ENCODE measurements at places on chromosomes 16 and 17.

DNA sequence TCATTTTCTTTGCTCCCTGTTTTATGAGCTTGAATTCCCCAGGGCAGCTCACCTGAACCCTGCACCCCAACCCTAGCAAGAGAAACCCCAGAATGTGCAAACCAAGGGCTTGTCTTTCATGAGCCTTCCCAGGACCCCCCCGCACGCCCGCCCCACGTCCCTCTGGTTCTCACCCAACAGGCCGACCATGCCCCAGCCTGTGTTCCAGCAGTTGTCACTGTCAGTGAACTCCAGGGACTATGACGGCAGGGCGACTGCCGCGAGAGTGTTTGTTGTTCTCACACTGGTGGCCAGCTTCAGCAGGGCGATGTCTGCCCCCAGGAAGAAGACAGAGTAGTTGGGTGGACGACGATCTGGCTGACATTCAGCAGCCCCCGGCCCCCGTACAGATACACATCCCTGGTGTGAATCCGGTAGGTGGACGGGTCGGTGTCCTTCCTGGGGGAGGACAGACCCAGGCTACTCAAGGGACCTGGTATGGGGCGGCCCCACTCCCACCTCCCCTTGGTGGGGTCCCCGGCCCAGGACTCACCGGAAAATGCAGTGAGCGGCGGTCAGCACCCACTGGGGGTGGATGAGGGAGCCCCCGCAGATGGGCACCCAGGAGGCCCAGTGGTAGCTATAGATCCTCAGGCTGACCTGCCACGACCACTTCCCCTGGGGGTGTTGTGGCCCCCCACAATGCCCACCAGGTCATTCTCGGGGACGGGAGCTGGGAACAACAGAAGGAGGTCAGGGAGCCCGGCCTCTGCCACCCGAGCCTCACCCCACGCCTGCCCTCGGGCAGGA is 20.1 kb downstream of the TPSD1 start:
- DNase-seq, result no peak

DNA sequence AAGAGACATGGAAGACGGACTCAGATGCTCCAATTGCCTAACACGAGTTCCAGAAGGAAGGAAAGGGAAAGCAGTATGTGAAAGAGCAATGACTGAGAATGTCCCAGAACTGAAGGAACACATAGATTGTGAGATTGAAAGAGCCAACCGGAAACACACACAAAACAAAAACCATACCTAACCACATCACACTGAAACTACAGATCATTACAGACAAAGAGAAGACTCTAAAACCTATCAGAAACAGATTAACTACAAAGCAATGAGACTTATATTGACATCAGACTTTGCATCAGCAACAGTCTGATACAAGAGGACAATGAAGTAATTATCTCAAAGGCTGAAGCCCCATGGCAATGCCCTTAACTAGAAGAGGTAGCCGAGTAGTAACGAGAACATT is 45.6 kb upstream of the CLEC18B start:
- no peak for DNase-seq

GRCh38 chr16:12646098-12646489 is 157.6 kb downstream of the CPPED1 start:
- no peak for DNase-seq

DNA sequence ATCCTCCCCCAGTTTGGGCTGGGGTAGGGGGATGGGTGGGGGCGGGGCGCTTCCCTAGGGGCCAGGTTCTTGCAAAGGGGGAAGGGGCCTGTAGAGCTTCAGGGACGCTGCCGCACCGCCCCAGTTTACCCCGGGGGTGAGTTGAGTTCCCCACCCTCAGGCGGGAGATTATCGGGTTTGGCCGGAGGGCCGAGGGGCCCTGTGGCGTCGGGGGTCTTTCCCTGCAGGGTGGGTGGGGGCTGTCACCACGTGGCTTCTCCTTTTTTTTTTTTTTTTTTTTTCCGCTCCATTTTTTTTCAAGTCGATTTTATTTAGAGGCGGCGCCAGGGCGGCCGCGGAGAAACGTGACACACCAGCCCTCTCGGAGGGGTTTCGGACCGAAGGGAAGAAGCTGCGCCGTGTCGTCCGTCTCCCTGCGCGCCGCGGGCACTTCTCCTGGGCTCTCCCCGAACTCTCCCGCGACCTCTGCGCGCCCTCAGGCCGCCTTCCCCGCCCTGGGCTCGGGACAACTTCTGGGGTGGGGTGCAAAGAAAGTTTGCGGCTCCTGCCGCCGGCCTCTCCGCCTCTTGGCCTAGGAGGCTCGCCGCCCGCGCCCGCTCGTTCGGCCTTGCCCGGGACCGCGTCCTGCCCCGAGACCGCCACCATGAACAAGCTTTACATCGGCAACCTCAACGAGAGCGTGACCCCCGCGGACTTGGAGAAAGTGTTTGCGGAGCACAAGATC is at the start of gene IGF2BP1:
TSS of gene IGF2BP1 (plus strand) at position 283 of the 724 bp plus-strand sequence. CDS start at position 644, 361 bp downstream.
- DNase-seq, result no peak

DNA sequence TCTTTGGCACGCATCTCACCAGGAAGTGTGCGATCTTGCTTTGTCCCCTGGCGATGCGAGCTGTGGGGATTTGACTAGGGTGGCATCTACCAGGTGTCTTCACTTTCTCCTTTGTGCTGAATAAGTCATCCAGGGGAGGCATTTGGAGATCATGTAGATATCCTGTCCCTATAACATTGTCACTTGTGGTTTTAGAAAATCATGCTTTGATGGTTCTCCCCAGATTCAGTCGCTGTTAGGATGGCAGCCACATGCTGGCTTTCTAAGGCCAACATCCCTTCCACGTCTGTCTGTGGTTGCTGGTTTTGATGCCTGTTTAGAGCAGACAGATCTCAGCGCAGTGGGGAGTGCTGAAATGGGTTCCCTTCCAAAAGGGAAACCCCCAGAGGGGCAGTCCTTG is 2.5 kb downstream of the ADAD2 start:
- DNase-seq, result no peak
